ENCODE measurements at places on chromosomes 3 and 15.

DNA sequence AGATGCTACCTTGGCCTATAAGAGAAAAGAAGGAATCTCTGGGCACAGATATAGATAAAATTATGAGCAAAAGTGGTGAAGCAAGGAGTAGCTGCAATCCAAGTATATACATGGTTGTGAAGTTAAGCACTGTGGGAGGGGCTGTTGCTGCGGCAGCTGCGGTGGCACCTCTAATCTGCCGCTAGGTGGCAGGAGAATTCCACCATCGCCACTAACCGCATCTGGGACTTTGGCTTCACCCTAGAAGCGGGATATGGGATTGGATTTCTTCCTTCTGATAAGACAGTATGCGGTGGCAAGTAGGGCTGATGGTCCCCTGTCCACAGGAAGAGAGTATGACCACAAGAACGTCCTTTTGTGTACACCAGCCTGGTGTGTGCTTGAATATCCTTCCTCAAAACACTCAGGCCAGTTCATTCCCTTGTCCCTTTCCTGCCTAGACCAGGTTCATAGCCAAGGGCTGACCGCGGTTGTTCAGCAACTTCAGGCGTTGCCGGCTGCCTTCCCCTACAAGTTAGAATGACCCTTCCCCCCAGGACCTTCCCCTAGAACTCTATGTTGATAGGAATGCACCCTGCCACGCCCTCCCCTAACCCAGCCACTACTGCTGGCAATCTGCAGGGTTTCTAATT is 5.1 kb downstream of the MAGEL2 start:
- peak; percentile 57 for DNase-seq

DNA sequence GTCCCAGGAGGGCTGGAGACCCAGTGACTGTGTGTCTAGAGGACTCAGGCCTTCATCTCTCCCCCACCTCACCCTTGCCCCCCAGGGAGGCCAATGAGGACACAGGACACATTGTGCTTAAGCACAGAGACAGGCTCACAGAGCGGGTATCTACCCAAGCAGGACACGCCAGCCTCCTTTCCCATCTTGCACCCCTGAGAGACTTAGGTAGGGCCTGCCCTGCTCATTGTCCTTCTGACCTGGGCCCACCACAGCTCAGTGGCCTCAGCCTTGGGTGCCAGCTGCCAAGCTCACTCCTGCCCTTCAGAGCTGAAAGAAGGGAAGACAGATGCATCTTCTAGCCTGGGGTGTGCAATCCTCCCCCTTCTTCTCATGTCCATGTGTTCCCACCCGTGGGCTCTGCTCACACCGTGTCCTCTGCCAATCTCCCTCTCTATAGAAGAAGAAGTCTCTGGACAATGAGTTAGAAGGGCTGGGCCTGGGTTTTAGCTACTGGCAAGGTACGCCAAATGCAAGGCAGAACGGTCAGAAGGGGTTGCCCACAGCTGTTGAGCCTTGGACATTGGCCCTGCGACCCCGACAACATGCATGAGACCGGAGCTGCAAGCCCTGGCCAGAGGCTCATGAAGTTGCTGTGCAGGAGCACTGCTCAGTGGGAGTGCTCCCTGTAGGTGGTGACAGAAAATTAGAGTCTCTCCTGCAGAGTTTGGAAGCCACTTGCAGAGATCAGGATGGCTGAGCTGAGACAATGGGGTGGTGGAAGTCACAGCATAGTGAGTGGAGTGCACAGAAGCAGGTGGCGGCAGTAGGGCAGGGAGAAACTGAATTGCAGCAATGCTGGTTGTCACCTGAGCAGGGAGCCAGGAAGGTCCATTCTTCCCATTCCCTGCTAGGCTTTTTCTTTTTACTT is 32.8 kb downstream of the ACSBG1 start:
- no peak for DNase-seq

- DNase-seq = no peak
Observed at GRCh38 chr3:101509281-101509680, 3.7 kb downstream of the SENP7 start.

DNA sequence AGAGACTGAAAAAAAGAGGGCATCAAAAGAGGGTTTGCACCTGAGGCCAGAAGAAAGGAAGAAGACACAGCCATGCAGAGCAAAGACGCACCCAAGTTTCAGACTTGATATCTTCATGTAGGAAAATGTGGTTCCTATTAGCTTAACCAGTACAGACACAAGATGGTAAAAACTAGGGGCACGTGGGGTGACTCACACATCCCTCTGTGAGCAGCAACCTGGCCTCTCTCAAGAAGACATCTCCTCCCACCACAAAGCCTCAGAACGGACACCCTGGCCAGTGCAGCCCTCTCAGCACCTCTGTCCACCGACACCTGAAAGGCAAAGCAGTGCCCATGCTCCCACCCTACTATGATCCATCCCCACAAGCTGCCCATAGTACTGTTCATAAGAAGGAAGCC is 33.3 kb downstream of the GLB1 start:
- no peak for DNase-seq

GRCh38 chr3:157467200-157467599 is 30.6 kb downstream of the PTX3 start:
- DNase-seq = no peak

- DNase-seq = peak; percentile 78
Observed at GRCh38 chr3:47347217-47347801, 33.5 kb upstream of the PTPN23 start.

DNA sequence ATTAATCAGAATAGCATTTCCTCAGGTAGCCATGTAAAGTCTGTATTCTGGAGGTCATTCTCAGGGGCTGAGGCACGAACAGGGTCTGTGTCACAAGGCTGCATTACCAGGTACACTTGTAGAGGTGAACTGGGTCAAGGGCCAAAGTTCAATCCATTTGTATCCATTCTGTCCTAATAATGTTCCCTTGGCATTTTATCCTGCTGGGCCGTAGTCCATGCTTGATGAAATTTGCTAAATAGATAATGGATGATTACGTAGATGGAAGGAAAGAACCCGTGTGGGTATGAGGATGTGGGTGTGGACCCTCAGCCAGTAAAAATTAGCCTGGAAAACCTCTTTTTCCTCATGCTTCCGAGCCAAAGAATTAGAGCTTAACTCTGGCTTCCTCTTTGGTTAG is 785.9 kb downstream of the GRM7 start:
- DNase-seq = no peak

GRCh38 chr3:72756900-72757299 is 91.3 kb downstream of the SHQ1 start:
- DNase-seq = peak; percentile 67

GRCh38 chr3:187161556-187161955 is 22.3 kb upstream of the RPL39L start:
- DNase-seq = no peak

DNA sequence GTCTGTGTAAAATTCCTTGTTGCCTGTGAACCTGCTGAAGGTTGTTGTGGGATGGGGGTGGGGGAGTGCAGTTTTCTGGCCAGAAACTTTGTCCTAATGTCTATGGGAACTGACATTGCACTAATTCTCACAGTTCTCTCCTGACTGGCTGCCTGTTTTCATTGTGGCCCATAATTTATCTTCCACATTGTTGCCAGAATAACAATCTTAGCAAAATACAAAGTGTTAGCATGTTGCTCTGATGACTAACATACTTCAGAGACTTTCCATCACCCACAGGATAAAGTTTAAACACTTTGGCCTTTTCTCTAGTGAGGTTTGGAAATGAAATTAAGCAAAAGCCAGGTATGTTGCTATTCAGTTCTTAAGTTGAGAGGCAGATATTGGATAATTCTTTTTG is 81.4 kb upstream of the TBC1D5 start:
- no peak for DNase-seq

- no peak for DNase-seq
Observed at GRCh38 chr3:13891492-13892073, 11.7 kb upstream of the WNT7A start.

GRCh38 chr15:100642213-100642949 is 40.0 kb downstream of the ASB7 start:
- DNase-seq = no peak

DNA sequence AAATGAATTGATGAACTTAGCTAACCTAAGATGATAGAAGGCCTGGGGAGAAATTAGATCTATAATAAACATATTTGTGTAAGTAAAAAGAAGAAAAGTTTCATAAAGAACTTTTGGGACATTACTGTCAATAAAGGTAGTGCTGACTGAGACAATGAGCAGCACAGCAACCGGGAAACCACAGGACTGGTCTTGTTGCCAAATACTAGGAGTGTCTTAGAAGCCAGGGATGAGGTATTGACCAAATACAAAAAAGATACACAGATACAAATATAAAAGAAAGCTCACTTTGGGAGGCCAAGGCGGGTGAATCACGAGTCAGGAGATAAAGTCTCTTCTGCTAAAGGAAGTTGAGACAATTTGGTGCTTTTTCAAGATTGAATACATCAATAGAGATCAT is 362.4 kb upstream of the ZNF385D start:
- DNase-seq = no peak

- DNase-seq = no peak
Observed at GRCh38 chr3:29637068-29637467, 356.2 kb downstream of the RBMS3 start.

DNA sequence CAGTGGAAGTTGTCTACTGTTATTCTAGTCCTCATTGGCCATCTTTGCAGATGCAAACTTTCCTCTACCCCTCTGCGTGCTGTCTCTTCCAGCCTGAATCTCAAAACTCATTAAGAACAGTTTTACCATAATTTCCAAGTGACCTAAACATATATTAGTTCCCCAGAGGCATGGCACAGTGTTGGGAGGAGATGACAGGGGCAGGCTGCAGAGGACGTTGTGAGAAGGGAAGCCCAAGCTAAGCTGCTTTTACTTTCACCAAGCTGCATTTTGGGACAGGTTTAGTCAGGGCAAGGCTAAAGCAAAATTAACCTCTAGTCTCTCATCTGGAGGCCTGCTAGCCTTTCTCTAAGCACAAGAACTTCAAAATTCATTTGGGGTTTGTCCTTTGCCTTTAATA is 318.6 kb upstream of the SATB1 start:
- no peak for DNase-seq

DNA sequence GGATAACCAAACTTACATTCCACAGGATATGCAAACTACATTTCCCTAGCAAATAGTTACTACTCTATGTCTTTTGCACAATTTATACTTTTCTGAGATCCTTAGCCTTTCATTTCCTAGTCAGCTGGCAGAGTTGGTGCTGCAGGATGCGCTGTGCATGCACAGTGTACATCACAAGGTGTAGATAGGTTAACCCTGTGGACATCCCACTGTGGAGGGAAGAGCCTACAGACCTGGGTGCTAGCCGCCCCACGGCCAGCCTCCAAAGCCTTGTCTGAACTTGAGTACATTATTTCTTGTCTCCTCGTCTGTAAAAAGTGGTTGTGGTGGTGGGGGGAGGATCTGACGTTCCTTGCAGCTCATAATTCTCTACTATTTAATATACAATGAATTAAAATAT is 3.5 kb downstream of the TNFSF10 start:
- no peak for DNase-seq

DNA sequence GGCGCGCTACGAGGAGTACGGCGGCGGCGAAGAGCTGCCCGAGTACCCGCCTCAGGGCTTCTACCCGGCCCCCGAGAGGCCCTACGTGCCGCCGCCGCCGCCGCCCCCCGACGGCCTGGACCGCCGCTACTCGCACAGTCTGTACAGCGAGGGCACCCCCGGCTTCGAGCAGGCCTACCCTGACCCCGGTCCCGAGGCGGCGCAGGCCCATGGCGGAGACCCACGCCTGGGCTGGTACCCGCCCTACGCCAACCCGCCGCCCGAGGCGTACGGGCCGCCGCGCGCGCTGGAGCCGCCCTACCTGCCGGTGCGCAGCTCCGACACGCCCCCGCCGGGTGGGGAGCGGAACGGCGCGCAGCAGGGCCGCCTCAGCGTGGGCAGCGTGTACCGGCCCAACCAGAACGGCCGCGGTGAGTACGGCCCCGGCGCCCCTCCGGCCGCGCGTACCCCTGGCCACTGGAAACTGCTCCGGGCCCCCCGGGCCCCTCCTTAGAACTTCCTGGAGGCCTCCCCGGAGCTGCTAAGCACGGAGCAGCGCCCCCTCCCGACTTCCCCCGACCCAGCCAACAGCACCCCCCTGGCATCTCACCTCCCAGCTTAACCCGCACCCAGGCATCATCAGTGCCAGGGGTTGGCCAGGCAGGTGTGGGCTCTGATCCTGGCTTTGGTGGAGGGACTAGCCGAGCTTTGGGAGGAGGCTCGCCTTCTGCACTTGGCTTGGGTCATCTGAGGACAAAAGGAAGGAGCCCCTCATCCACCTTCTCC is 1.4 kb downstream of the LOXL1 start:
- peak; percentile 76 for DNase-seq

DNA sequence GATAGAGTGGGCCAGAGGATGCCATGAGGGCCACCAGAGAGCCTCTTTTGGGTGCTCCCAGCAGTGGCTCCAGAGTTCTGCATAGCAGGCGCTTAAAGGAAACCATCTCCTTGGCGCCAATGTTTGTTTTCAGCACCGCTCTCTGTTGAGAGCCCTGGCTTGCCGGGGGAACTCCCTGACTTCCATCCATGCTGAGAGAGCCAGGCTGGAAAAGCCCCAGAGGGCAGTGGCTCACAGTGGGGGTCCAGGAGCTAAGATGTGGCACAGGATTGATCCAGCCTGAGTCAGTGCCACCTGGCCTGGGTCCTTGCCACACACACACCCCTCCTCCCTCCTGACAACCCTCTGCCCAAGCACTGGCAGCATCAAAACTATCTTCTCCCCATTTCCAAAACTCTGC is 50.4 kb upstream of the HACD2 start:
- DNase-seq = no peak

- DNase-seq = no peak
Observed at GRCh38 chr15:33461671-33462070, 150.9 kb downstream of the RYR3 start.

GRCh38 chr3:64895991-64896895 is 208.4 kb upstream of the ADAMTS9 start:
- DNase-seq = no peak

GRCh38 chr3:16132928-16133327 is 41.6 kb upstream of the GALNT15 start:
- no peak for DNase-seq

DNA sequence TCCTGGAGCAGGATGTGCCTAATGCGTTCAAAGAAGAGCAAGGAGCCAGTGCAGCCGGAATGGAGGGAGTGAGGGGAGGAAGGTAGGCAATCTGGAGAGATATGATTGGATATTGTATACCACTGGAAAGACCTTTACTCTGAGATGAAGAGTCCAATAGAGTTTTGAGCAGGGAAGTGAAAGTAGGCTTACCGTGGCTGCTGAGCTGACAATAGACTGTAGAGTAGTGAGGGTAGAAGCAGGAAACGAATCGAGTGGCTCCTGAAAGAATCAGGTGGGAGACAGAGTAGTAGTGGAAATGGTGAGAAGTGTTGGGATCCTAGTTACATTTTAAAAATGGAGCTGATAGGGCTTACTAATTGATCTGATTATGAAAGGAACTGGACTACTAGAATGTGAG is 51.8 kb upstream of the NUDT16 start:
- peak; percentile 42 for DNase-seq

DNA sequence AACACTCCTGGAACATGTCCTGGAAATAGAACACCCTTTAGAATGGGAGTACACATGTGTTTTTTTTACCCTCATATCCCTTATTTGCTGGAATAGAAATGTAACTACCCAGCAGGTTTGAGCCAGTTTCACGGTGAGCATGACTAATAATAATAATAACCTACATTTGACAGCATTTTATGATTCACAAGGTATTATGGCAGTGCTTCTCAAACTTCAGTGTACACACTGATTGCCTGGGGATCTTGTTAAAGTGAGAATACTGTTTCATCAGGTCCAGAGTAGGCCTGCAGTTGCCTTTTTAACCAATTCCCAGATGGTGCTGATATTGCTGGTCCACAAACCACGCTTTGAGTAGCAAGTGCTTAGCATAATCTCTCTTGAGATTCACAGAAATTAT is 63.9 kb downstream of the NFKBIZ start:
- no peak for DNase-seq
